Adipocyte (in vitro differentiated cells): ENCODE measurements at places on chromosomes 2 and 18.

GRCh38 chr2:203432811-203433210, 102.3 kb downstream of the RAPH1 start:
- DNase-seq = no peak

GRCh38 chr2:219637842-219638185, 10.4 kb downstream of the SLC4A3 start:
- no peak for DNase-seq

GRCh38 chr2:7765236-7765635, 848.0 kb downstream of the RNF144A start:
- DNase-seq = no peak

GRCh38 chr2:227466887-227467600, 4.9 kb upstream of the AGFG1 start:
- DNase-seq = no peak

DNA sequence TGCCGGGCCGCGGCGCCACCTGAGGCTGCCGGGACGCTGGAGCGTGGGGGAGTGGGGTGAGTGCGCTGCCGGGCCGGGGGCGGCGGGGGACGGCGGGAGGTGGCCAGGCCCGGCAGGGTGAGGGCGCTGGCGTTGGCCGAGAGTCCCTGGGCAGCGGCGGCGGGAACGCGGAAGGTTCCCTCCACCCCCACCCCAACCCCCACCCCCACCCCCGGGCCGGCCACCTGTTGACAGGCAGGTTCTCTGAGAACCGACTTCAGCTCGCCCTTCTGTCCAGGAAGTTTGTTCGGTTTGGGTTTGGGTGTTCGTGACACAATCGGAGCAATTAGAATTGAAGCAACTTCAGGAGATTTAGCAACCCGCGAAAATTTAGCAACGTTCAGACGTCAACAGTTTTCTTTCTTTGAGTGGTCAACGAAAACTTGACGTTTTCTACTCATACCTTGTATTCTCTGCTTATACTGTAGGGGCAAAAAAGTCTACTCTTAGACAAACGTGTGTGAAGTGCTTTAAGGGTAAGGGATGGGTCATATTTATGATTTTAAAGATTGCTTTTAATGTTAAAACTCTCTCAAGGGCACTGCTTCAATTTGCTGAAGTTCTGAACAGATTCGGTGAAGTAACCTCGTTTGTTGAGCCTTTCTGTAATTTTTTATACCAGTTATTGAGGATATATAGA, 9.3 kb downstream of the OTX1 start:
- DNase-seq = no peak

- DNase-seq = no peak
Observed at GRCh38 chr2:147888680-147889079, 43.9 kb downstream of the ACVR2A start.

DNA sequence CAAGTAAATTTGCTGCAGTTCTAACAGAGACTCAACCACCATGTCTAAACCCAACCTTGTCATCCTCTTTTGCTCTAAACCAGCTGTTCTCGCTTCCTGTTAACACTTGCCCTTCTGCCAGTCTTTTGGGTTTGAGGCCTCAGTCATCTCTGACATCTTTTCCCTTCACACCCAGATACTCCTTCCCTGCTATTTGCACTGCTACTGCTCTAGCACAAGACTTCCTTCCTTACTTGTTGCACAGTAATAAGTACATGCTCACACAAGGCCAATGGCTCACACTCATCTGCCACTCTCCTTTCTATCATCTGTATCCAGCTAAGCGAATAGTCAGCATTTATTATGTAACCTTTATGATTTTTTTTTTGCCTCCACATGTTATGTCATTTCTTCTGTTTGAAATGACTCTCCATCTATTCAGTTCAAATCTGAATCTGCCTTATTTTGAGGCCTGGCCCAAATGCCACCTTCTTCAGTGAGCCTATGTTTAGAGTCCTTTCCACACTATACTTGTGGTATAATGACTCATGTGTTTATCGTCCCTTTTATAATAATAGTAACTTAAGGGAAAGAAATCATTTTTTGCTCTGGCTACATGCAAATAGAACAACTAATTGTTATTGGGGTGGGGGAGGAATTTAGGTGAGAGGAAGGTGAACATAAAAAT, 22.5 kb upstream of the CDKL4 start:
- DNase-seq = no peak

DNA sequence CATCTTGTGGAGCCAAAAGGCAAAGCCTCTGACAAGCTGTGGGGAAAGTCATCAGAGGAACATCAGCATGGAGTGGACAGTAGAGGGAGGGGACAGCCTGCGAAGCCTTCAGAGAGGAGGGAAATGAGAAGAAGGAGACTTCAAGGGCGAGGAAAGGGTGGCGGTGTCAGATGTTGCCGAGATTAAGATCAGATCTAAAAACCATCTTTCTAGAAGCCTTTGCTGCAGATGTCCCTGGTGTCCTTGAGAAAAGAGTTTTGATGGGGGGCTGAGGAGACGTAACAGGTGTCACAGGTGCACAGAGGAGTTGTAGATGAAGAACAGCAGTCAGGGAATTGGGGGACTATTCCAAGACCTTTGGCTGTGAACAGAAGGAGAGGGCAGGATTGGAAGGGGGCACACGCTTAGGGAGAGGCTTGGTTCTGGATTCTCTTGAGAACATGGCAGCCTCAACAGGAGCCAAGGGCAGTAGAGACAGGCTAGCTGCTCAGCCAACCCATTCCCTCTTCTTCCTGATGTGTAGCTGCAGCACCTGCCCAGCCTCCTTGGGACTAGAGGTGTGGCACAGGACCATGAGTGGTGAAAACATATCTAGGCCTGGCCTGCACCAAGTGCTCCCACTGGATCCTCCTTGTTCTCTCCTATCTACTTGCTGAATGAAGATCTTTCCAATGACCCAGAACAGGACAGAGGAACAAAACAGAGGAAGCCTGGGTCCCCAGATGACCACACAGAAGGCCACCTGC, 22.7 kb upstream of the NCL start:
- no peak for DNase-seq

DNA sequence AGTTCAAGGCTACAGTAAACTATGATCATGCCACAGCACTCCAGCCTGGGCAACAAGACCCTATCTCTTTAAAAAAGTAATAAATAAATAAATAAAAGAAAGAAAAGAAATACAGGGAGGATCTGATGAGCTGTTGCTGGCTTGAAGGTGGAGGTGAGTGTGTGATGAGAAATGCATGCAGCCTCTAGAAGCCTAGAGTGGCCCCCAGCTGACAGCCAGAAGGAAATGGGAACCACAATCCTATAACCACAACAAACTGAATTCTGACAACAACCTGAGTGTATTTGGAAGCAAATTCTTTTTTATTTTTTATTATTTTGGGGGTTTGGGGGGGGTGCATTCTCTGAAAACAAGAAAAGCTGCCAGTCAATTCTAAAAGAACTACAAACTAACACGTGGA, 14.6 kb downstream of the NOL10 start:
- DNase-seq = no peak

- DNase-seq = peak; percentile 1
Observed at GRCh38 chr18:1499265-1499664, 594.6 kb downstream of the ADCYAP1 start.

DNA sequence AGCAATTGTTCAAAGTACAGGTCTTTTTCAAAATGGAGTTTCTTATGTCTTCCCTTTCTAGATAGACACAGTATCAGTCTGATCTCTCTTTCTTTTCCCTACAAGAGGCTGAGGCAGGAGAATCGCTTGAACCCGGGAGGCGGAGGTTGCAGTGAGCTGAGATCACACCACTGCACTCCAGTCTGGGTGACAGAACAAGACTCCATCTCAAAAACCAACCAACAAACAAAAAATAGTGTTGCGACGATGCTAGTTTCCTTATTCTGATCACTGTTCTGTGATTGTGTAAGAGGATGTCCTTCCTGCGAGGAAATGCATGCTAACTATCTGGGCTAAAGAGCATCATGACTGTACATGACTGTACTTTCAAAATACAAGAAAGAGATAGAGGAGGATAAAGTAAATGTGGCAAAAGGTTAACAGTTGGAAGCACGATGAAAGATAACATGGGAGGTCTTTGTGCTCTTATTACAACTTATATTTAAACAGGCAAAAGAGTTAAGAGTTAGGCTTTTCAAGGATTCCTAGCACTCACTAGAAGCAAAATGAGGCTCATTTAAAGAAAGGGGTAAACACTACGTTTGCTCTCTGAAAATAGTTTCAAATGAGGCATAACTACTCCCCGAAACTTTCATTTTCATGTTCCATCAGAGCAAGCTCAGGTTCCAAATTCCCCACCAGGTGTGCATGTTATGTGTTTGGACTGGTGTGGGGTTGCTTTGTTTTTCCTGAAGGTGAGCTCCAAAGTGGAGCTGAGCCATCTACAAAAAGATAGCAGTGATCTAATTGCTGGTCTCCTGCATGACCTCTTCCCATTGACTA, 23.8 kb downstream of the SOWAHC start:
- DNase-seq = peak; percentile 37

GRCh38 chr2:45192991-45193390, 183.7 kb upstream of the SIX2 start:
- no peak for DNase-seq

- DNase-seq = no peak
Observed at GRCh38 chr2:46230677-46231425, 66.4 kb upstream of the EPAS1 start.

DNA sequence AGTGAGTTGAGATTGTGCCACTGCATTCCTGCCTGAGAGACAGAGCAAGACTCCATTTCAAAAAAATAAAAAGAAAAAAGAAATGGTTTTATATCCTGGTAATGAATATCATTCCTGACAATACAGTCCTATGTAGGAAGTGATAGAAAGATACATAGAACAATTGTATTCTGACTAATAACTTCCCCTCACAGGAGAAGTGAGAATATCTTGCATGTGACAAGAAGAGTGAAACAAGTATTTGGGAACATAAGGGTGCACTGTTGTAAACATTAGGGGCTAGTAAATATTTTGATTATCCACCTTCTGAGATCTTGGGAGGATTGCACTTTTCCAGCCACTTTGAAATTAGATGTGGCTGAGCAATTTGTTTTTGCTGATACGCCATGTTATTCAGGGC, 40.7 kb downstream of the KLHL14 start:
- no peak for DNase-seq

- peak; percentile 58 for DNase-seq
Observed at GRCh38 chr2:204706939-204707338, 161.7 kb downstream of the PARD3B start.

- DNase-seq = peak; percentile 95
Observed at GRCh38 chr2:29921560-29921915, at the start of gene ALK. Gene ALK, minus strand, starts transcription at chr2:29921586. Its CDS starts 927 bp downstream, at chr2:29920659.

- no peak for DNase-seq
Observed at GRCh38 chr18:39681061-39681460, 2115.5 kb upstream of the CELF4 start.

DNA sequence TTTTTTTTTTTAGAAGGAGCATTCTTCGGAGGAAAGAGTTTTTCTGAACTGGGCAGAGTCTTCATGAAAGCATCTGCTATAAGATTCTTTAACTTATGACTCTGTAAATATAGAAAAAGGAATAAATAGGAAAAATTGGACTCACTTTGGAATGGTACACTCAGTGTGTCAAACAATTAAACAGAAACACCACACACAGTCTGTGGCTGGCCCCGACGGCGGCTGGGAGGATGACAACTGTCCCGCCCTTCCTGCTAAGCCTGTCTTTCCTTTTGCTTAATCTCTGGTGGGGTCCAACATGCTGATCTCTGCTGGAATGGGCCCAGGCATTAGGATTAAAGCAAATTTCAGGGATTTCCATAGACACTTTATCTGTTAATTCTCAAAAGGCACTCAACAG, 12.5 kb upstream of the RAB31 start:
- no peak for DNase-seq

- DNase-seq = no peak
Observed at GRCh38 chr2:39732482-39732881, 46.6 kb downstream of the THUMPD2 start.

- peak; percentile 26 for DNase-seq
Observed at GRCh38 chr2:190551928-190552327, 17.4 kb upstream of the NEMP2 start.

GRCh38 chr18:58861353-58861752, 3.3 kb upstream of the ZNF532 start:
- DNase-seq = peak; percentile 34

- no peak for DNase-seq
Observed at GRCh38 chr2:108605947-108606346, 71.7 kb downstream of the LIMS1 start.

GRCh38 chr2:71790226-71791060, 337.1 kb downstream of the DYSF start:
- DNase-seq = no peak

DNA sequence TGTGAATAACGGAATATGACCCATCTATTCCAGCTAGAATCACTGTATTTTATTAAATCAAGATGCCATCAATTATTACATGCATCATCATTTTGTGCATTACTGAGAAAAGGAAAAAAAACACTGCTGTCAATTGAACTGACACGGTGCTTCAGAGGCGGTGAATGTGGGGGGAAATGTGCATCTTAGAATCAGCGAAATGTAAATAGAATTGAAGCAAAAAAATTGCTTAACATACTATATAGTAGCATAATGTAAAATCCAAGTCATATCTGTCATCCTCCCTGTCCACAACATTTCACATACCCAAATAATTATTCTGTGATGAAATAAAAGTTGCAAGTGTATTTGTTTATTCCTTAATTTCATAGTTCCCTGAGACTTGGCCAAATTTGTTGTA, 84.6 kb downstream of the PRKRA start:
- no peak for DNase-seq

GRCh38 chr2:32008805-32009515, 1.8 kb downstream of the MEMO1 start:
- peak; percentile 55 for DNase-seq

DNA sequence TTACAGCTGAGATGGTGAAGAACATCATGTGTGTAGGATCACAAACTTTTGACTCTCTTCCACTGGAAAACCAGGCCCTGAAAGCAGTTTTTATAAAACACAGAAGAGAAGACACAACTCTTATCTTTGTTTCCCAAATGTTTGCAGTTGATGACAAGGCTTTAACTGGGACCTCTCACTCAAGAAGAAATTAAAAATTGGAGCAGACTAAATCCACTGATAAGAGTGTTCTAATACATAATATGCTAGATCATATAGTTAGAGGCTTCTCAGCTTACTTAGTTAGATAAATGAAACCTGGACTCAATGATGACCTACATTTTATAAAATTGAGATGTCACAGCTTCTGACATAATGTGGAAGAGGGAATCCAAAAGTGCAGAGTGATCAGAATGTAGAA, 158.3 kb upstream of the WDSUB1 start:
- no peak for DNase-seq

GRCh38 chr2:86026744-86027065, 79.0 kb downstream of the POLR1A start:
- no peak for DNase-seq

GRCh38 chr18:33606621-33607020, 28.6 kb downstream of the ASXL3 start:
- no peak for DNase-seq

- DNase-seq = no peak
Observed at GRCh38 chr18:23263551-23264235, 128.4 kb downstream of the CABLES1 start.

DNA sequence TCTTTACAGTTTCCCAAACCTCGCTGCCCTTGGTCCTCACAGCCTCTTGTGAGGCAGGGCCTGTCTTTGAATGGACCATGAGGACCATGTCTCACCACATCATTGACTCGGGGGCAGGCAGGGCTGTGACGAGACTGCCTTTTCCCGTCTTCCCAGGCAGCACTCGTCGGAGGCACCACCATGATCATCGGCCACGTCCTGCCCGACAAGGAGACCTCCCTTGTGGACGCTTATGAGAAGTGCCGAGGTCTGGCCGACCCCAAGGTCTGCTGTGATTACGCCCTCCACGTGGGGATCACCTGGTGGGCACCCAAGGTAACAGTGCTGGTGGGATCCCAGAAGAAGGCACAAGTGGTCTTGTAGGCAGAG, 45.7 kb upstream of the MAPRE3 start:
- DNase-seq = no peak
